ENCODE measurements at places on chromosomes 12 and 14. TPM values are rescaled to one million over a fixed set of nuclear protein-coding genes. Genes with fewer than 3 reads are reported as not detected.

Gene ZDHHC22
- total RNA-seq = not detected

Gene CBLN3
- 5.3 TPM for total RNA-seq

Gene CAPZA3
- not detected for total RNA-seq

Gene PIANP
- not detected for total RNA-seq

Gene NKX2-1
- not detected for total RNA-seq

DNA sequence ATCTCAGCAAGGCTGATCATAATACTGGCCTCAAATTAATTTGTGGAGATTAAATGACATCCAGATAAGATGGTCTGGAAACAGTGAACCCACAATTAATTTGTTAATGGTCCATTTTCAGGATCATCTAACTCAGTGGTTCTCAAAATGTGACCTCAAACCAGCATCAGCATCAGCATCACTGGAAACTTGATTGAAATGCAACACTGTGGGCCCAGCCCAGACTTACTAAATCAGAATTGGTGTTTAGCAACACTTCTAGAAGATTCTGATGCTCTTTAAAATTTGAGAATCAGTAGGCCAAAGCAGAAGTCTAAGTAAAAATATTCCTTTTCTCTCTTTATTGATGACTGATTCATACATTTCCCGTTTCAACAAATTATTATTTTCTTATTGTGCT, 10.7 kb upstream of the KRT82 start:
- no peak for DNase-seq

DNA sequence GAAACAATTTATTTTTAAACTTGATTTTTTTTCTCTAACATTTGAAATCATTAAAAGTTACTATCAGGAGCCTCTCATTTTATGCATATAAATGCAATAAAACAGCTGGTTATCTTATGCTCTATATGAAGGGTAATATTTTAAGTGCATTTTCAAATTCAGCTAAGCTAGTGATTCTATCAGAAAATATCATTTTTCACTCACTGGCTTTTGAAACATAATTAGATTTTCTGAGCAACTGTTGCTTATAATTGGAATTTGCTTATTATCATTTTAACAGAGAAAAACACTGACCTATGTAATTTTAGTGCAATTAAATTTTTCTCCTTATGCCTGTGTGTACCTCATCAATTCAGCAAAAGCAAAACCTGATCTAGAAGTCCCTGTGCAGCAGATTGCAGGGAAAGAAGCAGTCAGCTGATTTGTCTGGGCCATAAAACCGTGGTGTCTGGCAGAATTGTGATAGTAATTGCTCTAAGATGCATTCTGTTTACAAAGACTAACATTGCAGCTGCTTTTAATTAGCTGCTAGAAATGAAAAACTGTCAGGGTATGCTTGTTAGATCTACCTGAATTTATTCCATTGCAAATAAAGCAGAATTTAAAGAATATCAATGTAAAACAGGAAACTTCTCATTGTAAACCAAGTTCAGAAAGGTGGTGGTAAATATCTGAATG, 75.0 kb downstream of the BICD1 start:
- no peak for DNase-seq

DNA sequence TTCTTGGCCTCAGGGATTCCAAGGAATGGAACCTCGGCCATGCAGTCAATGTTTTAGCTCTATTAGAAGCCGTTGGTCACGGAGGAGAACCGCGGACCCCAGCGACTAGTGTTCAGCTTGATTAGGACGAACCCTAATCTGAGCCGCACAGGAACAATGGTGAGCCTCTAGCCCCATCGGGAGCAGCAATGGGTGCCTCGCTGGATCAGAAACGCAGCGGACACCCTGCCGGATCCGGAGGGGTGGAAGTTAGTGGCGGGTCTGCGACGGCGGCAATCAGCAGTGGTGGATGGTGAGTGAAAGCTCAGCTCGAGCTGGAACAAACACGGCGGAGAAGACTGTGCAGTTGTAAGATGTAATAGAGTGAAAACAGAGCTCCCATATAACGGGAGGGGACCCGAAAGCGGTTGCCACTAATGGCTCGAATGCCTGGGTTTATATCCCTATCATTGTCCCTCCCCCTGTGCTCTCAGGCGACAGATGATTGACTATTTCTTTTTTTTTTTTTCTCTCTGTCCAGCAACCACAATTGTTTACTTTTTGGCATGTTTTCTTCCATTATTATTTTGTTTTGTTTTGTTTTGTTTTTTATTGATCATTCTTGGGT, 127.7 kb downstream of the ZNF664 start:
- DNase-seq = peak; percentile 22

DNA sequence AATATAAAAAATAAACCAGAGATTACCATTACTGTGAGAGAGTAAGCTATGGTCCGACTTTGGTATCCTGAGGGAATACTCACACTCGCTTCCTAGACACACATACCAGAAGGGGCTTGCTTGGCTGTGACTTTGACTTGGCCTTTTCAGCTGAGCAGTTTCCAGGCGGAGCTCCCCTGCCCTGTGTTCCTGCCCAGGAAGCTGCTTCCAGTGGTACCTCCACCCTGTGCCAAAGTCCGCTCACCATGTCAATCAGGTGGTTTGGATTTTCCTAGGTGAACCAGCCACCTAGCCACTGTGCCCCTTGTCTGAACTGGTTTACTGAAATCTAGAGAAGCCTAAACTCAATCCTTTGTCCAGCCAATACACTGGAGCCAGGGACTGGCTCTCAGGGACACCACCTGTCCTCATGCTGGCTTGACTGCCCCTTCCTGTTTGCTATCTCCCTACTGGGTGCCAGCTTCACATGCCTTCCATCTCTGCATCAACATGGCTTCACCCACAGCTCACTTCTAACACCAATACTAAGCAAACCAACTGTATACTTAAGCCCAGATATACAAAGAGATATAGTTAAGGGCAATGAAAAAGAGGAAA, 28.6 kb downstream of the MAX start:
- DNase-seq = no peak

GRCh38 chr12:44389038-44389437, 487.1 kb downstream of the NELL2 start:
- no peak for DNase-seq

DNA sequence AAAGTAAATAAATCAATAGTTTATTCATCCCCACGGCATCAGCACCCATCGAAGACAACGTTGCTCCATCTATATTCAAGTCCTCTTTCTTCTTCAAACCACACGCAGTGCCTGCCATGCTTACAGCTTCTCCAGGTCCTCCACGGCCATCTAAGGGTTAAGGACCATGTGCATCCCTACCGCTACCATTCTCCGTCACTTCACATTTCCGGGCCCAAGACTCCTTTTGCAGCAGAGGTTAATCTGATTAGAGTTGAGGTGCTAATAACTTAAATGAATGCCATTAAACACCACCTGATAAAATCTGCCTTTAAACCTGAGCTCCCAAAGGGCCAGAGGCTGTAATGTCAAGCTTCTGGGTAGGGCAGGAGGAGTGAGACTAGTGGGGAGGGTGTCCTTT, 79.7 kb upstream of the CCND2 start:
- no peak for DNase-seq

- peak; percentile 95 for DNase-seq
Observed at GRCh38 chr14:93115069-93115820, 480 bp downstream of the ITPK1 start.

DNA sequence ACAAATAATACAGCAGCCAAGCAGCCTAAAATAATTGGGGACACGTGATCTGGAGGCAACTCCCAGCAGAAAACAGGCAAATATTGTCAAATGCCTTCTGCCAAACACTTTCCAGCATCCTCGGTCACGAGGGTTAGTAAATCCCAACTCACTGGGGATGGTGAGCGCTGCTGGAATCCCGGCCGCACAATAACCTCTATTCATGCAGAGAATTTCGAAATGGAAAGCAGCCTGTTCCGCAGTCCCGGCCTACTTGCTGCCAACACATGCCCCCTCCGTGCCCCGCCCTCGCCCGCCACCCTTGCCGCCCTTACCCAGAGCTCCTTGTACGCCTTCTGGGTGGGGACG, 62.2 kb downstream of the RFX4 start:
- no peak for DNase-seq

GRCh38 chr14:61568572-61569011, 126.7 kb upstream of the HIF1A start:
- DNase-seq = peak; percentile 70

- no peak for DNase-seq
Observed at GRCh38 chr12:109738878-109739665, 25.4 kb downstream of the FAM222A start.

GRCh38 chr14:94041551-94042346, 15.6 kb downstream of the OTUB2 start:
- DNase-seq = no peak

- no peak for DNase-seq
Observed at GRCh38 chr12:115572440-115572839, 705.1 kb downstream of the MED13L start.

GRCh38 chr12:55280991-55281390, 15.4 kb downstream of the OR6C6 start:
- DNase-seq = no peak

GRCh38 chr12:6067152-6067916, 57.1 kb downstream of the VWF start:
- no peak for DNase-seq

DNA sequence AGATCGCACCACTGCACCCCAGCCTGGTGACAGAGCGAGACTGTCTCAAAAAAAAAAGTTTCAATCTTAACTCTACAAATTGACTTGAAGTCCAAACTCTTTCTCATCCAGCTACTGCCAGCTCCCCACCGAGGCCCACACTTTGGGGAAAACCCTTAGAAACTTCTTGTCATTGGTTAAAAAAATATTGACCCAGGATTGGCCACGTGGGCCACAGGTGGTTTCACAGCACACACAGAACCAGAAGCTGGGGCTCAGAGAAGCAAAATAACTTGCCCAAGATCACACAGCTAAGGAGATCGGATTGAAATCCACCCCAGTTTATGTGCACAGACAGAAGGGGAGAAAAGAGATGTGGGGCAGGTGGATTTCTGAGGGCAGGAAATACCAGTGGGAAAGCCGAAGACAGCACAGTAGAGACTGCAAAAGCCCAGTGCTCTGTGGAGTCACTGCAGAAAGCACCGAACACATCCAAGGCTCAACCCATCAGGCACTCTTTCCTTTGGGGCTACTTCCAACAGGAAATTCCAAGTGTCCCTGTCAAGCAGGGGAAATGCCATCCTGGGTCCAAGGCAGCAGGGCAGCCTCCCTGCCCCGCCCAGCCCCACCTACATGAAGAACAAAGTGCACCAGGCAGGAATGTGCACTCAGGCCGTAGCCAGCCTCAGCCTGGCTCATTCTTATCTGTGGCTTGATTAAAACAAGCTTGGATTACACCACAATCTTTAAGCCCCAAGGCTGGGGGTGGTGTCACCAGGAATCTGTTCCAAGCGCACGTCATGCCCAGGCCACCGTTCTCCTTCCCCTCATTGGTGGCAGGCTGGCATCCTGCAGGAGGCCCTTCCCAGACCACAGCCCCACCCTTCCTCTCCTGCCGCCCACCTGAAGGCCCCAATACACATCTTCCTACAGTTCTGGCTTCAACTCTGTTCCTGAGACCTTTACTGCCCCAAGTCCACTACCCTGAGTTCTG, 72.5 kb downstream of the ITPK1 start:
- no peak for DNase-seq

DNA sequence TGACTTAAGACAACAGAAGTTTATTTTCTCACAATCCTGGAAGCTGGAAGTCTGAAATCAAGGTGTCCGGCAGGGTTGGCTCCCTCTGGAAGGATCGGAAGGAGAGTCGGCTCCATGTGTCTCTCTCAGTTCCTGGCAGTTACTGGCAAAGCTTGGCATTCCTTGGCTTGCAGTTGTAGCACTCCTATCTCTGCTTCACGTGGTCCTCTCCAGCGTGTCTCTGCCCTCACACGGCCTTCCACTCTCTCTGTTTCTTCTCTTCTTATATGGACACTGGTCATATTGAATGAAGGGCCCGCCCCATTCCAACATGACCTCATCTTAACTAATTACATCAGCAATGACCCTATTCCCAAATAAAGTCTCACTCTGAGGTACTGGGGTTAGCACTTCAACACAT, 60.1 kb upstream of the TUNAR start:
- DNase-seq = no peak

GRCh38 chr12:107200394-107200793, 107.0 kb upstream of the CRY1 start:
- DNase-seq = no peak

GRCh38 chr14:93044121-93044520, 71.6 kb downstream of the ITPK1 start:
- no peak for DNase-seq

GRCh38 chr12:75183967-75184366, 25.7 kb downstream of the KCNC2 start:
- DNase-seq = no peak

DNA sequence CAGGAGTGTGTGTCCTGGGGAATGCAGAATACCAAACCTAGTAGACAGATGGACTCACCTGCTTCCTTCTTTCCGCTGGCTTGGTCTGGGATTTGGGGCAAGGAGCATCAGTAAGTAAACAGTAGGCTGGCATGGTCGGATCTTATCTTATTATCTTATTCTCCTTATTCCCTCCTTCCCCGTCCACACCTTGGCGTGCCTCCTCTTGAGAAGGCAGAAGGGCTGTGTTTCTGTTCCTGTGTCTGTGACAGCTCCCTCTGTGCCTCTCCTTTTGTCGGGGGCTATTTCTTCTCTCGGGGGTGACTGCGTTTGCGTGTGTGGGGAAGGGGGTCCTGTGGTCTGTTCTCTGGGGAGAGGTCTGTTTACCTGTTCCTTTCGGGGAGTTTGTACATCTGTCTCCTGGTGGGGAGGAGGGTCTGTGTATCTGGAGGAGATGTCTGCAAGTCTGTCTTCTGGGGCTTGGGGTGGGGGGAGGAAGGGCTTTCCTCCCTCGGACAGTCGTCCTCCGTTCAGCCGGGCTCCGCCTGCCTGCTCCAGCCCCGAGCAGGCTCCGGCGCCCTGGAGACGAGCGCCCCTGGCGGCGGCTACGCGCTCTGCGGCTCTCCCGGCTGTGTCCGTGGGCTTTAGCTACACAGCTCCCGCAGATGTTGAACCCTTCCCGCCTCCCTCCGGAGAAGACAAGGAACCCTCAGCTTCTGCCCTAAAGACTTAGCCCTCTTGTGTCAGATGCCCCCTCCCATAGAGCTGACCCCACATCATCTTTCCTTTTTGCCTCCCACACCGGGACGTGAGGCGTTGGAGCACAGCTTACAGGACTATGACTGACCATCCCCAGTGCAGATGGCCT, 4.4 kb downstream of the KRT86 start:
- DNase-seq = peak; percentile 82

DNA sequence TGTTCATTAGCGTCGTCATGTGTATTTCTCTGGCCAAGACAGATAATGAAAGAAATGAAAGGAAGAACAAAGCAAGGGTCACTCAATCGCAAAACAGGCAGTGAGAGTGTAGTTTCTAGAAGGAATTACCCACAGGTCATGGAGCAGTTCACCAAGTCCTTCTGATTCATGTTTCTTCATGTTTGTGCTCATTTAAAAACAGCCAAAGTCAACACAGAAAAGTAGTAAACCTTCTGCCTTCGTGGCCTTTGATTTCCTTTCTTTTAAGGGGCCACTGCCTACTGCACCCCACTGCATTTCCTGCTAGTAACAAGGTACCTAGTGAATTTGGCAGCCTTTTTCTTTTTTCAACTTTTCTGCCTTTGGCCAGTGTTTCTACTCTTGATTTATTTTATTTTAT, 75.1 kb downstream of the KCNK13 start:
- no peak for DNase-seq

Measured in natural killer cell treated with Interleukin-12 subunit alpha and Interleukin-12 subunit beta and Interleukin-15 and Interleukin-18, amount 100 ng/mL, for 72 hours (primary cell).